Thoracic aorta (tissue), 2 donors: ENCODE measurements at places on chromosomes 3 and 15. TPM values are rescaled to one million over a fixed set of nuclear protein-coding genes. Genes with fewer than 3 reads are reported as not detected.

- no peak overlapping the region for H3K27ac ChIP-seq
- H3K4me3 ChIP-seq, result no peak overlapping the region
- no peaks in the 10 kb centered on the region for H3K4me1 ChIP-seq
These were observed 617.4 kb downstream of the CADM2 start for GRCh38 chr3:85576091-85576690.

DNA sequence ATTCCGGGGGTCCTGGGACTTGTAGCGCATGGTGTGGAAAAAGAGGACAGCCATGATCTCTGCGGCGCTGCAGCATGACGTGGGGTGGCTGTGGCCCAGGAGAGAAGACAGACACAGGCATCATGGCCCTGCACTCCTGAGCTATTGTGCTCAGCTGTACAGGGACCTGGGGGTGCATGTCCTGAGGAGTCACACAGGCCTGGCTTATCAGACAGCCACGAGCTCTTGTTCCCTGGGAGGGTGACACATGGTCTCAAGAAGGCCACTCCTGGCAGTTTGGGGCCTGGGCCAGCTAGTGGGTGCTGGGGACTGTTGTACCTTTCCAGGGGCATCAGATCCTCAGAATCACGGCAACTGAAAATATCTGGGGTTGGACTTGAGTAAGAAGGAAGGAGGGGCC is 13.7 kb downstream of the TKT start:
- peak overlapping the region; percentile 26 for H3K27ac ChIP-seq
- no peak overlapping the region for H3K4me3 ChIP-seq
- peaks cover 24% of the 10 kb centered on the region for H3K4me1 ChIP-seq
- peaks cover 33% of the 10 kb centered on the region for H3K36me3 ChIP-seq
- DNase-seq, result no peak

DNA sequence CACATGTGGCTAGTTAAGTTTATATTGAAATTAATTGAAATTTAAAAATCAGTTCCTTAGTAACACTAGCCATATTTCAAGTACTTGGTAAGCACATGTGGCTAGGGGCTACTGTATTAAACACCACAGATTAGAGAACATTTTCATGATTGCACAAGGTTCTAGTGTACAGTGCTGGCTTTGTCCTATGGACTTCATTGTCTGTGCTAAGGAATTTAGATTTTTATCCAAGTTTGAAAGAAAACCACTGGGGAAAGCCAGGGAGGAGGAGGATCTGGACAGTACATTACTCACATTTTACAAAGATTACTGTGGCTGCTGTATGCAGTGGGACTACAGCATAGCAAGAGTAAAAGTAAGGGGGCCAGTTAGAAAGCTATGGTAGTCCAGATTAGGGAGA is 13.9 kb downstream of the STAC start:
- peaks cover 7% of the 10 kb centered on the region for H3K4me1 ChIP-seq
- no peak overlapping the region for H3K4me3 ChIP-seq
- no peaks in the 10 kb centered on the region for H3K27me3 ChIP-seq
- DNase-seq, result no peak

- H3K27ac ChIP-seq, result no peak overlapping the region
- no peaks in the 10 kb centered on the region for H3K36me3 ChIP-seq
- H3K4me1 ChIP-seq, result no peaks in the 10 kb centered on the region
These were observed 88.5 kb downstream of the MINAR1 start for GRCh38 chr15:79520654-79521053.

DNA sequence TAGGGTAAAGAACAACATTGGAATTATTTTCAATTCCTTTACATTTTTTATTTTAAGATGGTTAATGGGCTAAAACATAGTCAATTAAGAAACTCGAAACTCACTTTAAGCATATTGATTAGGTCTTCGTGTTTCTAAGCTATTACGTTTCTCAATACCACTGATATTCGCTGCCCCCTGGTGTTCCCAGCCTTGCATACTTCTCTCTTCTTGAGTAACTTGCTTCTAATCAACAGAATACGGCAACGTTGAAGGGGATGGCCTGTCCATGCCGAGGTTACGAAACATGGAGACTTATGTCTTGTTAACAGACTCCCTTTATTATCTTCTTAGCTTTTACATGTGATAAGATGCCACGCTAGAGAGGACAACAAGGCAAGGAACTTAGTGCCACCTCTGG is 43.6 kb downstream of the ROBO1 start:
- DNase-seq, result no peak
- H3K36me3 ChIP-seq, result no peaks in the 10 kb centered on the region
- no peaks in the 10 kb centered on the region for H3K27me3 ChIP-seq
- no peaks in the 10 kb centered on the region for H3K4me1 ChIP-seq
- no peak overlapping the region for H3K4me3 ChIP-seq

DNA sequence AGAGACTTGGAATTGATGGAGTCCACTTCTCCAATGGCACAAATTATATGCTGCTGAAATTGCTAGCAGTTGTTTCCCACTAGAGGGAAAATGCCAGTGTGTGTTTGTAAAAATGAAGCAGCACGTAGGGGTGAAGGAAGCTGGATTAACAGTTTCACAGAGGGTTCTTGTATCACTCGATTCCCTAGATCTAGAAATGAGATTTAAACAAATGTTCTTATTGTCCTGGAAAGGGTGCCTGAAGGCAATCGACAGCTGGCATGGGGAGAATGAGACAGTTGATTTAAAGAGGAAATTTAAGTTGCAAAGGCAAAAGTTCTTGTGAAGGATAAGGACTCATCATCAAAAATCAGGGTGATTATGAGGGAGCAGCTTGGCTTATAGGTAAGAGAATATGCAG is 234.8 kb upstream of the ARPP21 start:
- no peaks in the 10 kb centered on the region for H3K36me3 ChIP-seq
- H3K27me3 ChIP-seq, result no peaks in the 10 kb centered on the region
- no peak for DNase-seq
- H3K27ac ChIP-seq, result no peak overlapping the region

- H3K27me3 ChIP-seq, result no peaks in the 10 kb centered on the region
- no peak for DNase-seq
- H3K4me3 ChIP-seq, result no peak overlapping the region
- H3K4me1 ChIP-seq, result peaks cover 8% of the 10 kb centered on the region
These were observed 82.0 kb upstream of the XXYLT1 start for GRCh38 chr3:195352895-195353488.

- no peaks in the 10 kb centered on the region for H3K36me3 ChIP-seq
- H3K4me1 ChIP-seq, result no peaks in the 10 kb centered on the region
- H3K27me3 ChIP-seq, result no peaks in the 10 kb centered on the region
- no peak overlapping the region for H3K27ac ChIP-seq
These were observed 62.5 kb upstream of the SNRK start for GRCh38 chr3:43223670-43224364.

GRCh38 chr3:55296791-55297190 is 190.3 kb downstream of the WNT5A start:
- no peak for DNase-seq
- no peak overlapping the region for H3K27ac ChIP-seq
- no peaks in the 10 kb centered on the region for H3K27me3 ChIP-seq
- no peaks in the 10 kb centered on the region for H3K36me3 ChIP-seq
- H3K4me1 ChIP-seq, result no peaks in the 10 kb centered on the region

DNA sequence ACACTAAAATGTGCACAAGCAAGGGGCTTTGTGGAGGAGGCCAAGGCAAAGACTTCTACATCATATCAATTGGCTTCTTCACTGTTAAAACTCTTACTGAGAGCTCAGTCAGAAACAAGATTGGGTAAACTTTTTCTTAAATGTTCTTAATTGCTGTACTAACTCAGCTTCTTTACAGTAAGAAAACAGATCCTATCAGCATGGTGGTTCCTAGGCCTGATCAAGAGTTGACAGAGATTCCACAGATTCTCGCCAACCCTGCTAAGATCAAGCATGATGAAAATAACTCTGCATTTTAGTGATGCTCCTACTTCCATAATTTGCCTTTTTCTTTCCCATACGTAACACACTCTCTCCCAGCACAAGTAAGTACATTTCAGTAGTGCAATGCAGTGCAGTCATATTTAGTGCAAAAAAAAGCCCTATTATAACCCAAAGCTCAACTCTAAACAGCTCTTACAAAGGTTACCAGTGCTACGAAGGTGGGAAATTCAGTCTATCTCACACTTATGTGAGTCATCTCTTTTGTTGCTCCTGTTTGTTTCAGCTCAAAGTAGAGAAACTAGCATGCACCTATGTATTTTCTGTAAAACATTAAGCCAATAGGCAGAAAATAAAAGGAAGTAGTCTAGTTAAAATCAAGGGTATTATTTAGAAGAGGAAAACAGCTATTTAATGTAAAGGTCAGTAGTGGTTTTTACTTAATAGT is 29.9 kb downstream of the TIGIT start:
- H3K27me3 ChIP-seq, result no peaks in the 10 kb centered on the region
- no peaks in the 10 kb centered on the region for H3K4me1 ChIP-seq
- no peaks in the 10 kb centered on the region for H3K36me3 ChIP-seq
- no peak for DNase-seq

- peaks cover under 1% of the 10 kb centered on the region for H3K4me1 ChIP-seq
- no peak for DNase-seq
- H3K36me3 ChIP-seq, result no peaks in the 10 kb centered on the region
- no peak overlapping the region for H3K4me3 ChIP-seq
These were observed 19.8 kb downstream of the HMG20A start for GRCh38 chr15:77440378-77440999.

DNA sequence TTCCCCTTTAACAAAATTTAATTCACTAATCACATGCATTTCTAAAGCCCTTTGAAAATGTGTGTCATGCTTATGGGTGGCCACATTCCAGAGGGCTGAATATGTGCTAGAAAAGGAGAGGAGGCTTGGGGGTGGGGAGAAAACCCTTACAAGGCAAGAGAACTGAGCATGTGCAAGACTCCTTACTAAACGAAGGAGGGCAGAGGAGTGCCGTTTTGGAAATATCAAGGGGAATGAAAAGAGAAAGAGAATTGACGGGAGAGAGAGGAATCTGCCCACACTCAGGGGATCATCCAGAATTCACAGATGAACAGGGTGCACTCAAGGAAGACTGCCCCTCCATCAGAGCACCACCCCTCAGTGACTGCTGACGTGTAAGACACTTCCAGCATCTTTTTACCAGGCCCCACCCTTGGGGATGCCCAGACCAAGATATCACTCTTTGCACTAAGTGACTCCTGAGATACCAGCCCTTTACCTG is 37.9 kb upstream of the TSC22D2 start:
- peak; percentile 70 for DNase-seq
- H3K27me3 ChIP-seq, result no peaks in the 10 kb centered on the region
- H3K36me3 ChIP-seq, result no peaks in the 10 kb centered on the region
- peak overlapping the region; percentile 64 for H3K4me3 ChIP-seq

- peaks cover 4% of the 10 kb centered on the region for H3K4me1 ChIP-seq
- DNase-seq, result no peak
- H3K4me3 ChIP-seq, result peak overlapping the region; percentile 82
- H3K27ac ChIP-seq, result no peak overlapping the region
- no peaks in the 10 kb centered on the region for H3K36me3 ChIP-seq
These were observed 437 bp downstream of the CELSR3 start for GRCh38 chr3:48662145-48662752.

DNA sequence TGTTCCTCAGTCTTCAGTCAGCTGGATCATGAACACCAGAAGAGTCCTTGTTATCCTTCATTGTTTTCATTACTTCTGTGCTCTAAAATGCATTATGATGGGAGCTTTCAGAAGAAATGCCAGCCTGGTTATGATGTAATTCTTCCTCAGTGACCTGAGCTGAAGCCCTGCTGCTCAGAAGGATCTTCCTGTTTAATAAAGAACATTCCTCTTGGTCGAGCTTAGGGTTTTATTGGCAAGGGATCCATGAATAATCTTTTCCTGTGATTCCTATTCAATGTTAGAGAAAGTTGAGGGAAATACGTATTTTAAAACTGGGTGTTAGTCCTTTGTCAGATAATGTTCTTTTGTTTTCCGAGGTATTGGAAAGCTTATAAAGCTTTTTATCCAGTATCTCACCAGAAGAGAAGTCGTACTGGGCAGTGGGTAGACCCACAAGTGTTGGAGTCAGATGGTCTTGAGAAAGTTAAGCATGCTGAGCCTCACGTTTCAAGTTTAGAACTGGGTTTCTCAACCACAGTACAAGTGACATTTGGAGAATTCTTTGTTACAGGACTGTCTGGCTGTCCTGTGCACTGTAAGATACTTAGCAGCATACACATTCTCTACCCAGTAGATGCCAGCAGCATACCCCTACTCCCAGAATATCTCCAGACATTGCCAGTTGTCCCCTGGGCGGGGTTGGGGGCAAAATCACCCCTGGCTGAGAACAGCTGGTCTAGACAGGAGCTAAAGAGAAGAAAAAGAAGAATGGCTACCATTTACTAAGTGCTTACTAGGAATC is 212.3 kb upstream of the BHLHE40 start:
- DNase-seq, result no peak
- H3K4me3 ChIP-seq, result no peak overlapping the region
- H3K27me3 ChIP-seq, result no peaks in the 10 kb centered on the region
- peaks cover 25% of the 10 kb centered on the region for H3K36me3 ChIP-seq
- H3K4me1 ChIP-seq, result peaks cover 16% of the 10 kb centered on the region

- no peaks in the 10 kb centered on the region for H3K36me3 ChIP-seq
- no peak overlapping the region for H3K27ac ChIP-seq
- DNase-seq, result no peak
- H3K4me3 ChIP-seq, result no peak overlapping the region
- no peaks in the 10 kb centered on the region for H3K4me1 ChIP-seq
These were observed 169.9 kb downstream of the DIPK2A start for GRCh38 chr3:144141496-144141895.

DNA sequence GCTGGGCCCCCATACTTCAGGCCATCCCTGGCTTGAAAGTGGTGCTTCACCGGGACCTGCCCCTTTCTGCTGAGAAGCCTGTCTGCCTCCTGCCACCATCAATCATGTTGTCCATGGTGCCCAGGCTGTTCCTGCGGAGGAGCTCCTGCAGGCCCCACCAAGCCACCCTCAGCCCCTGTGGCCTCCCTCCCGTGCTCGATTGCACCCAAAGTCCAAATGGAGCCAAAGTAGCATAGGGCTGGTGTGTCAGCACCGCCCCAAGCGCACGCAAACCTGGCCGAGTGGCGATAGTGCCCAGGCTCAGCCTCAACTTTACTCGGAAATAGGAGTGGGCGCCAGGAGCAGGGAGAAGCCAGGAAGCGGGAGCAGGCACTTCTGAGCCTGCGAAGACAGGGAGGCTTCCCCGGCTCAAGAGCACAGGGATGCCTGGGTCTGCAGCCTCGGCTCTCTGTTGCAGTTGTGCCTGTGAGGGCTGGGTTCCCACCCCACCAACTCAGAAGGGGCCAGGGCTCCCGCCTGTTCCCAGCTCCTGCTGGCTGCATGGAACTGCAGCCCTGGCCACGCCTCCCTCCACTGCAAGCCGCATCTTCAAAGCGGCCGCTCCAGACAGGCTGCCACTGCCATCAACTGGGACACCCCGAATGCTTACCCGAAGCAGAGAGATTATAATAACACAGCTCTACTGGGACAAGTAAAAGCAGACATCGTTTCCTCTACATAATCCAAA is 203.0 kb downstream of the ARRDC4 start:
- no peak overlapping the region for H3K4me3 ChIP-seq
- H3K4me1 ChIP-seq, result no peaks in the 10 kb centered on the region

- H3K27me3 ChIP-seq, result no peaks in the 10 kb centered on the region
- H3K27ac ChIP-seq, result no peak overlapping the region
- no peak for DNase-seq
- H3K36me3 ChIP-seq, result no peaks in the 10 kb centered on the region
- H3K4me3 ChIP-seq, result peak overlapping the region; percentile 19
These were observed 227.5 kb upstream of the COL8A1 start for GRCh38 chr3:99410789-99411311.

B3GALNT1 gene
- total RNA-seq, result 16.4 TPM

PP2D1 gene
- total RNA-seq, result not detected

RBPMS2 gene
- total RNA-seq, result not detected

CTDSPL gene
- total RNA-seq, result 55.0 TPM

HRG gene
- total RNA-seq, result not detected
